ENCODE measurements at places on chromosomes 1 and 21.

GRCh38 chr1:119084798-119085197 is 55.7 kb downstream of the WARS2 start:
- no peak for DNase-seq

DNA sequence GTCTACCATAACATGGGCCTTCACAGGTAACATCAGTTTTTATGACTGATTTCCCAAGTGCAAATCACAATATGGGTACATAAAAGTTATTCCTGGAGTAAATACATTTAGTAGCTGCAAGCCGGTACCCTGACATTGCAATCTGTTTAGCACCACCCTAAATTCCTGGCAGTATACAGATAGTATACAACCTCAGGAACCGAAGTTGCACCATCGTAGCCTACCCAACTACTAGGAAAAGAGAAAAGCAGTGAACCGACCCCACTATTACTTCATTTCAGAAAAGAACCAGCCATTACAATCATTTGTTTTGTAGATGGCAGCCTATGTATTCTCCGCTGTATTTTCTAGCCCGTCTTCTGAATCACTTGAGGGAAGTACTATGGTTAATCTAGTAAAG is 1.1 kb downstream of the ADIPOR1 start:
- DNase-seq = no peak

DNA sequence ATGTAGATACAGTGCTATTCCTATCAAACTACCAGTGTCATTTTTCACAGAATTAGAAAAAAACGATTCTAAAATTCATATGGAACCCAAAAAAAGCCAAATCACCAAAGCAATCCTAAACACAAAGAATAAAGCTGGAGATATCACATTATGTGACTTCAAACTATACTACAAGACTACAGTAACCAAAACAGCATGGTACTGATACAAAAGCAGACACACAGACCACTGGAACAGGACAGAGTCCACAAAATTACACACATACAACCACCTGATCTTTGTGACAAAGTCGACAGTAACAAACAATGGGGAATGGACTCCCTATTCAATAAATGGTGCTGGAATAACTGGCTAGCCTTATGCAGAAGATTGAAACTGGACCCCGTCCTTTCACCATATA is 71.4 kb upstream of the ZNF326 start:
- DNase-seq = no peak

DNA sequence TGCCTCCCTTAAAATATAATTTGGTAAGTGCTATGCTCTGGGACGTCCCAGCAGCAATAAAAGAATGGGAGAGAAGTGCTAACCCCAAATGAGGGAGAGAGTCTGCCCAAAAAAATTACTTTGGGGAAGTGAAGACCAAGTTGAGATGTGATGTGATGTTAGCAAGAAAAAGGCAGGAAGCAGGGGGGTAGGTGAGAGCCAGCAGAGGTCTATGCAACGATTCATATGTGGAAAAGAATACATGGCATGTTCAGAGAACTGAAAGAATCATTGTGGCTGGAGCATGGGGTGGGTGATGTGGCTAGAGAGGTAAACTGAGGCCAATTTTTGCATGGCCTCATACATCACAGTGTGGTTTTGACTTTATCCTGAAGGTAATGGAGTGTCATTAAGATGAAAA is 5.6 kb upstream of the CTPS1 start:
- no peak for DNase-seq

DNA sequence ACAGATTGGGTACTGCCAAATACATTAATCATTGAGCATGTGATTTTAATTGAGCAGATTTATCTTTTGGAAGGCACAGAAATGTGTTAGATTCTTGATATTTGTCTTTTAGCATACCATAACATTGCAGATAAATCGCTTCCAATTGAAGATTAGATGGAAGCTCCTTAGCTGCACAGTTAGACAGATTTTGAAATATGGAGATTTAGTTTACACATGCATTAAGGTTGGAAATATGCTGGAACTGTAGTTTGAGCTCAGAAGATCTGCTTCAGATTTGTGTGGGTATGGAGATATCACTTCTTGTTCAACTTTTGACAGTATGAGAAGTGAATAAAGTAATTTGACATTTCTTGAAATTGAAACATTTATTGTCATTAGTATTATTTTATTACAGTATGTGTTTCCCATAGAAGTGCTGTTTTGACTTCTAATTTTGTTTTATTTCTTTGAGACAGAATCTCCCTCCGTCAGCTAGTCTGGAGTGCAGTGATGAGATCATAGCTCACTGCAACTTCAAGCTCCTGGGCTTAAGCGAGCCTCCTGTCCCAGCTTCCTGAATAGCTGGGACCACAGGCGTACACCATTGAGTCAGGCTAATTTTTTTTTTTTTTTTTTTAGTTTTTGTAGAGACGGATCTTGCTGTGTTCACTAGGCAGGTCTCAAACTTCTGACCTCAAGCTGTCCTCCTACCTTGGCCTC is 29.1 kb downstream of the THRAP3 start:
- DNase-seq = no peak

DNA sequence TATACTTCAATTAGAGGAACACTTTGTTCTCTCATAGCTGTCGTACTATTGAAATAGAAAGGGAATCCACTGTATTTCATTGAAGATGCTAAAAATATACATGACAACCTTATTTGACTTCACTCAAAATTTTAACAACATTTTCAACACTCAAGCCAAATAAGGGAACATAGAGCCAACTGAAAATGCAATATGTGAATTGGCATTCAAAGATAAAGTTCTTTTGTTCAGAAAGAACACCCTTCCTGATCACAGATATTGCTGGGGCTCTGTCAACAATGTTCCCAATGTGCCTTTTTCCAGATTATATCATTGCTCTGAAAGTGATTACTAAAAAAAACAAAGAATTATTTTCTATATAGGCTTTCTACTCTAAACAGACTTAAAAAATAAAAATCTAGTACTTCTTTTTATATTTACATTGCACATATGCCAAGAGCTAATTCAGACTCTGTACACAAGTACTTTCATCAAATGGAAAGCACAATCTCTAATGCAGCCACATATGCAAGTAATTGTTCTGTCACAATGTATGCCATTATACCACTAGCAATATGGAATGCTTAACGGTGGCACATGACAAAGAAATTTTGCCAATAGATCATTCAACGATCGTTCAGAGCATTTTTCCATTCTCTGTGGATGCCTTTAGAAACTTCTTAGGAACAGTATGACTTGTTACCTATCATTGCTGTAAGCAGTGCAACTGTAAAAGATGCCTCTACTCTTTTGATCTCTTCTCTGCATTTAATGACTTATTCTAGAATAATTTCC is 171.0 kb downstream of the EIF4G3 start:
- no peak for DNase-seq

DNA sequence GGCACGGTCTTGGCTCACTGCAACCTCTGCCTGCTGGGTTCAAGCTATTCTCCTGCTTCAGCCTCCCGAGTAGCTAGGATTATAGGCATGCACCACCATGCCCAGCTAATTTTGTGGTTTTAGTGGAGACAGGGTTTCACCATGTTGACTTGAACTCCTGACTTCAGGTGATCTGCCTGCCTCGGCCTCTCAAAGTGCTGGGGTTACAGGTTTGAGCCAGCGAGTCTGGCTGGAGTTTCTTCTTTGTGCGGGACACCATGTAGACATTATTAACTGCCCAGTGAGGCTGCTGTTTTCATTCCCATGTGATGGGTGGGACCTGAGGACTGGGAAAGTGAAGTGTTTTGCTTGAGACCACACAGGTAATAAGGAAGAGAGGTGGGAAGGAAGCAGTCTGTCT is 23.3 kb downstream of the PLA2G5 start:
- no peak for DNase-seq

GRCh38 chr1:36702963-36703362 is 220.2 kb upstream of the CSF3R start:
- no peak for DNase-seq

DNA sequence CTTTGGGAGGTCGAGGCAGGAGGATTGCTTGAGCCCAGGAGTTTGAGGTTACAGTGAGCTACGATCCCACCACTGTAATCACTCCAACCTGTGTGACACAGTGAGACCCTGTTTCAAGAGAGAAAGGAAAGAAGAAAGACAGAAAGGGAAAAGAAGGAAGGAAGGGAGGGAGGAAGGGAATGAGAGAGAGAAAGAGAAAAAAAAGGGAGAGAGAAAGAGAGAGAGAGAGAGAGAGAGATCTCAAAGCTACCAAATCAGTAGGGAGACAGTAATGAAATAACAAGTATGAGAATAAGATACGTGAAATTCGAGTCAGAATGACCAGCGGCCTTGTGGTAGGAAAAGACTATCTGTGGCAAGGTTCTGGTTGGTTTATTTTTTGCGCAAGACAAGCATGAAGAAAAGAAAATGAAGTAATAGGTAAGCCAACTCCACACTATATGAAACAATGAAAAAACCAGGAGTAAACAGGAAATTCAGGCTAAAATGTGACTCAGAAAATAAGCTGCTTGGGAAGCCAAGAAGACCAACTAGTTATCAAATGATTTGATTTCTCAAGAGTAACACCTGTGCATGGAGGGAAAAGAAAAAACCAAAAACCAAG is 8.9 kb downstream of the MTF1 start:
- DNase-seq = no peak

DNA sequence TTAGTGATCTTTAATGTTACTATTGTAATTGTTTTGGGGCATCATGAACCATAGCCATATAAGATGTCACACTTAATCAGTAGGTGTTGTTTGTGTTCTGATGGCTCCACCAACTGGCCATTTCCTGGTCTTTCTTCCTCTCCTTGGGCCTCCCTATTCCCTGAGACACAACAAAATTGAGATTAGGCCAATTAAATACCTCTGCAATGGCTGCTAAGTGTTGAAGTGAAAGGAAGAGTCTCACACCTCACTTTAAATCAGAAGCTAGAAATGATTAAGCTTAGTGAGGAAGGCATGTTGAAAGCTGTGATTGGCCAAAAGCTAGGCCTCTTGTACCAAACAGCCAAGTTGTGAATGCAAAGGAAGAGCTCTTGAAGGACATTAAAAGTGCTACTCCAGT is 30.7 kb downstream of the PPP2R5A start:
- no peak for DNase-seq

GRCh38 chr1:207872621-207873020 is 38.3 kb downstream of the CD34 start:
- no peak for DNase-seq

GRCh38 chr21:15445327-15445726 is 284.5 kb upstream of the USP25 start:
- DNase-seq = no peak

- DNase-seq = peak; percentile 77
Observed at GRCh38 chr1:236395230-236395946, 1.3 kb downstream of the EDARADD start.

- no peak for DNase-seq
Observed at GRCh38 chr1:167064621-167065020, 25.6 kb downstream of the GPA33 start.

- DNase-seq = peak; percentile 91
Observed at GRCh38 chr21:38355992-38356781, 99.4 kb downstream of the KCNJ15 start.

DNA sequence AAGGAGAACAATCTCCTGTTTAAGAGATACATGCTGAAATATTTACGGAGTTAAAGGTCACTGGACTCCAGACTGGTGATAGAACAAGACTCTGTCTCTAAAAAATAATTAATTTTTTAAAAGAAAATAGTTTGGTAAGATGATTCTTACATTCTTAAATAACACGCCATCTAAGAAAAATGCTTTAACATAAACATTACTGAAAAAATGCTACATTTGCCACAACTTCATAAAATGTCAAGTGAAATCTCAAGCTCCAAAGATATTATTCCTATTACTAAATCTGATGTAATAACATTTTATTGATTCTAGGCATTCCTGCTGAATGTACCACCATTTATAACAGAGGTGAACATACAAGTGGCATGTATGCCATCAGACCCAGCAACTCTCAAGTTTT is 4.1 kb downstream of the ANGPTL3 start:
- DNase-seq = no peak

- no peak for DNase-seq
Observed at GRCh38 chr1:3015269-3015635, 6.0 kb upstream of the ACTRT2 start.

DNA sequence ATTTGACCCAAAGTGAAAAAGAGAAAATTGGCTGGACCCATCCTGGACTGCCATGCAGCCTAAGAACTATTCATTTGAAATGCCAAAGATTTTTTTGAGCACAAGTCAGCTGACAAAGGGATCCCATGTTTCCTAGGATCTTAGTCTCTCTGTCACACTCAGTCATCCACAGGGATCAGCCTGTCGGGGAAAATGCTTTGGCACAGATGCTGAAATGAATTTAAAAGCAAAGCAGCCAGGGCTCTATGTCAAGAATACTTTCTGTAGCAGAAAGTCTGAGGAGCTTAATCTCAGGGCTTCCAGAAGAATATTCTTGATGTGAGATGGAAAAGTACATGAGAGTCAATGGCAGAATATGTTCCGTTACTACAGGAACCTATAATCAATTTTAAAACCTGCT is 1900.8 kb downstream of the MRPL39 start:
- no peak for DNase-seq

DNA sequence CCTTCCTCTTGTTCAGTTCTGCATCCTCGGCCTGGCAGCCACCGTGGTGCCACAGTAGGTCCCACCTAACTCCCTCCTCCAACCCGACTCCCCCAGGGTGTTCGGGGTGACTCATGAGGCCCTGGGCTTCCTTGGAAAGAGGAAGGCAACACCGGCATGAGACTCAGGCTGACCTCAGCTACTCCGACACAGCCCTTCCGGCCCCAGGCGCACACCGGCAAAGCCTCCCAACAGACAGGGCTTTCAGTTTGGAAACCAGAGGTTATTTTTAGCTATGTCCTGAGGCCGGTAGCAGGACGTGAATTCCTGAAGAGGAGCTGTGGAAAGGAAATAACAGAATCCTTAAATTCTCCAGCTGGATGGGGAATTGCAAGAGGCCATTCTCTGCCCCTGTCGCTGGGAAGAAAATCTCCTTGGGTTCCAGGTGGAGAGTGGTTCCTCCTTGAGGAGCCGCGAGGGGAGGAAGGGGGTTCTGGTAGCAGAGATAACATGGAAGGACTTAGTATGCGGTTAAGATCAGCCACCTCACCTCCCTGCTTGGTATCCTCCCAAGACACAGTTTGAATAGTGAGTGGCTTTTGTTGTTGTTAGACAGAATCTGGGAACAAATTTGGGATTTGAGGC is 24.4 kb downstream of the PLXNA2 start:
- no peak for DNase-seq

DNA sequence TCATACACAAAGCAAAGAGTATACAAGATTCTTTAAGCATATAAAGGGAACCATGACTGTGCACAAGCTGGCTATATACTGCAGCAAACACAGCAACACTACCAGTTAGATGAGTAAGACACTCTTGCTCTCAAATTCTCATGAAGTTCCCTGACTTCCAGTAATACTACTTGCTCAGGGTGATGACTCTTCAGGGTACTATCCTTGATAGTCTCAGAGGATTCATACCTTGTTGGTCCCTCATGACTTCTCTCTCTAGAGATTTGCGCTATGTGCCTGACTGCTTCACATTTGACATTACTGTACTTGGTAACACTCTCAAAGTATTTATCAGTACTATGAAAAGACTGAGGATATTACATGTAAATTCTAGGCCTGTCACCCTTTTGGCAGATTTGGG is 159.8 kb upstream of the ZRANB2 start:
- no peak for DNase-seq
